ENCODE measurements at places on chromosomes 13 and 19. TPM values are rescaled to one million over a fixed set of nuclear protein-coding genes. Genes with fewer than 3 reads are reported as not detected.
A peak's percentile ranks its signal among the peaks of the same experiment; 100 is the strongest.

DNA sequence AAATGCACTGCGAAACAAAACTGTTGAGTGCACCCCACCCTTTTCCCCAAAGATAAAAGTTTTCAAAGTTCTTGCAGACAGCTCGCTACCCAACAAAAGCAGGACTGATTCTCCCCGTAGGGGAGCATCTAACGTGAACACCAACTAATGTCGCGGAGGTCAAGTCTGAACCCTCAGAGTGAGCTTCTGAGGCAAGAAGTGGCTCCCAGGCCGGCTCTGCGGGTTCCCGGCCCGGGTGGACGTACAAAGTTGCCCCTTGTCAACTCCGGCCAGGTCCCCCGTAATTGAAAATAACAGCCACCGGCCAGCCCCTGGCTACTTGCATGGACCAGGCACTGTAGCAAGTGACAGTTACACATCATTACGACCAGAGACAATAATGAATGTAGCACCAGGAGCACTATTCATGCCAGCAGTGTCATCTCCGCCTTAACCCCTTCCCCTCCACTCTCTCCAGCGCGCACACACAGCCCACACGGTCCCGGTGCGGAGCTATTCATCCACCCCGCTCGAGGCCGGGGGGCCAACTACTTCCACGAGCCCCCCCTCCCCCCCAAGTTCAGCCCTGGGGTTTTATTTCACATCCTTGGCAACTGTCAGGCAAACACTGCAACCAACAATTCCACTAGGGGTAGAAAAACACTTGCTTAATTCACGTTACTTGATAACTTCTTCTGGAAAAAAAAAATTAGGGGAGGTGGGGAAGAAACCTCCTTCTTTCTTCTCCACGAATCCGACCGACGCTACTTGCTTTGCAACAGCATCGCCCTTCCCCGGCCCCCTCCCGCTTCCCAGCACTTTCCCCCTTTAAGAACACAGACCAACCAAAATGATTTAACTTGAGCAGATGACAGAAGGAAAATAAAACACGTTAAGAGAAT, 1.2 kb downstream of the KLF12 start:
- peak; percentile 31 for DNase-seq

- peak; percentile 89 for DNase-seq
Observed at GRCh38 chr19:3154957-3155736, 19.3 kb downstream of the GNA15 start.

GRCh38 chr13:50692396-50692915, 151.0 kb downstream of the DLEU7 start:
- no peak for DNase-seq

GRCh38 chr13:35865341-35866240, 265.6 kb downstream of the DCLK1 start:
- DNase-seq, result no peak

DNA sequence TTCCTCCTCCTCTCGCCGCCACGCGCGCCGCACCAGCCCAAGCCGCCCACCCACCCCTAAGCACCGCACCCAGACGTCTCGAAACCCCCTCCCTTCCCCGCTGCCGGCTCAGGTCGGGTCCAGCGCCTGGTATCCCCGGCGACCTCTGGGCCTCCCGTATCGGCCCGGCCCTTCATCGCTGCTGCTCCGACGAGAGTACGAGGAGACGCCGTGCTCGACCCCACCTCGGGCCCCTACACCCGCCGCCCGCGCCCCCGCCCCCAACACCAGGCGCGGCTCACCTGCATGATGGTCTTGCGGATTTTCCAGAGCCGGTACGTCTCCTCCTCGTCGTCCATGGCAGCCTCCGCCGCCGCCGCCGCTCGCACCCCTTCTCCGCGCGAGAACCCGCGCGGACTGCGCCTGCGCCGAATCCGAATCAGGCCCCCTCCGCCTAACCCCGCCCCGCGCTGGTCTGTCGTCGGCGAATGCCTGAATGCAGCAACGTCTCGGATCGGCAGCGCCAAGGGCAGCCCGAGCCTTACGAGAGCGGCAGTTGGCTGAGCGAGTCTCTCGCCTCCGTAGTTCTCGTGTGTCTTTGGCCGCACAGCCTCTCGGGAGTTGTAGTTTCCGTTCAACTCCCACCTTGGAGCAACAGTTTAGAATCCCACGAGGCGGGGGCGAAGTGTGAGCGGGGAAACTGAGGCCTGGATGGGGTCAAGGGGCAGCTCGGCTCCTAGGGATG, at the start of gene POLR2E:
POLR2E (minus strand) TSS at position 398 of the 724 bp plus-strand sequence; CDS start at position 338, 60 bp downstream.
- peak; percentile 99 for DNase-seq

GRCh38 chr13:67967031-67967430, 736.9 kb upstream of the PCDH9 start:
- no peak for DNase-seq

- no peak for DNase-seq
Observed at GRCh38 chr19:30228835-30229524, 143.2 kb upstream of the ZNF536 start.

DNA sequence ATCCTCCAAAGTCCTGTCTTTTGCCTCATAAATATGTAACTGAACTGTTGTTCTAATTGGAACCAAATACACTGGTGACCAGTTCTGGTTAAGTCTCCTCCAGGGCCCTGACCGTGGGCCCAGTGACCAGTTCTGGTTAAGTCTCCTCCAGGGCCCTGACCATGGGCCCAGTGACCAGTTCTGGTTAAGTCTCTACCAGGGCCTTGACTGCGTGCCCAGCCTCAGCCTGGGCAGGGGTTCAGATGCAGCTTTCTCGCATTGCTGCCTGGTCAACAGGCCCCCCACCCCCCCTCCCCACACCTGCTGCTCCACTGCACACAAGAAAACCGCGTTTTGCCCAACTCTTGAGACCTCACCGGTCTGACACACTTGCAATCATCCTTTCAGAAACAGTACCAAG, 3.8 kb upstream of the GRTP1 start:
- DNase-seq, result no peak

The IZUMO2 gene
- total RNA-seq, result not detected

The DCT gene
- 0.41 TPM for total RNA-seq

GRCh38 chr19:1725100-1726064, 27.9 kb upstream of the ONECUT3 start:
- DNase-seq, result no peak

The WDR88 gene
- total RNA-seq, result not detected

DNA sequence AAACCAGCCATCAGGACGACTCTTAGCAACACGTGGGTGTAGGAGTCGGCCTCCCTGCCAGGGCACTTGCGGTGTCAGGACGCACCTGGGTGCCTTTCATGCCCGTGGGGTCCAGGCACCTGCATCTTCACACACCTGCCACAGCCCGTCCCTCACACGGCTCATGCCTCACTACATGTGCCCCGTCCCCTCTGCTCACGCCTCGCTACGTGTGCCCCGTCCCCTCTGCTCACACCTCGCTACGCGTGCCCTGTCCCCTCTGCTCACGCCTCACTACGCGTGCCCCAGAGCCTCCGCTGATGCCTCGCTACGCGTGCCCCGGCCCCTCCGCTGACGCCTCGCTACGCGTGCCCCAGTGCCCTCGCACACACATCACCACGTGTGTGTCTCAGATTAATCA, 58.0 kb upstream of the F7 start:
- no peak for DNase-seq

DNA sequence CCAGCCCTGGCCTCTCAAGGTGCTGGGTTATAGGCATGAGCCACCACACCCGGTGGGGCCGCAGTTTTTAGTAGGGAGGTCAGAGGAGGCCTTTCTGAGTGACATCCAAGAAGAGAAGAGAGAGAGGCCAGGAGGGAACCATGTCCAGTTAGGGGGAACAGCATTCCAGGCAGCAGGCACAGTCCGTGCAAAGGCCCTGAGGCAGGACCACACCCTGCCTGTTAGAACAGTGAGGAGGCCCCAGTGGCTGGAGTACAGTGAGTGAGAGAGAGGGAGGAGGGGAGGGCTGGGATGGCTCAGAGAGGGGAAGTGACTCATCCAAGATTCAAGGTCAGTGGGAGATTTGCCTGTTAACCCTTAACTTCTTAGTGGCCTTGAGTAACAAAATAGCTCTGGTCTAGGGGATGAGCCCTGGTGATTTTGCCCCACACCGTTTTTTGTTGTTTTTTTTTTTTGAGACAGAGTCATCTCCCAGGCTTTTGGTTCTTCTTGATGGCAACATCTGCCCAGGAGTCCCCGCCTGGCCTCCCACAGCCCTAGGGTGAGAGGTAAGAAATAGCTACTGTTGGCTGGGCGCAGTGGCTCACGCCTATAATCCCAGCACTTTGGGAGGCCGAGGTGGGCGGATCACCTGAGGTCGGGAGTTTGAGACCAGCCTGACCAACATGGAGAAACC, 2.7 kb upstream of the PLIN3 start:
- DNase-seq, result no peak

The DNAAF3 gene
- total RNA-seq, result not detected

DNA sequence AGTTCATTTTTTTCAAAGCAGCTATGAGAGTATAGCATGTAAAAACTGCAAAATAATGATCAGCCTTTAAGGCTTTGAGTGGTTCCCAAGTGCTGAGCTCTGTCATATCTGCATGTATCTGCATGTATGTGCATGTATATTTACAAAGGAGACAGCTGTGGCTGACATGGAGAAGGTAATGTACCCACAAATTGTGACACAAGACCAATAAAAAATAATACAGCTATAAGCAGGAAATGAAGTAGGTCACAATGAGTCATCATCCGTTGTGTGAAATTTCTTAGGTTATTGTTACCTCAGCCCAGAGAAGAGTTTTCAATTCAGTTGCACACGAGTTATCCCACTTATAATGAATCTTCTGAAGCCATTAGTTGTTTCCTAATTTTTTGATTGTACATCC, 60.9 kb upstream of the MED4 start:
- DNase-seq, result peak; percentile 90

Measured in CD8-positive, alpha-beta T cell (primary cell).